ENCODE measurements at places on chromosomes 2 and 18. TPM values are rescaled to one million over a fixed set of nuclear protein-coding genes. Genes with fewer than 3 reads are reported as not detected.

CREB1 gene
- total RNA-seq: 21.6 TPM

NYAP2 gene
- total RNA-seq: not detected

PRKAG3 gene
- total RNA-seq: not detected

AQP12A gene
- not detected for total RNA-seq

HOXD3 gene
- not detected for total RNA-seq

NXPH2 gene
- total RNA-seq: not detected

TMEM169 gene
- total RNA-seq: 3.2 TPM

DRC1 gene
- total RNA-seq: not detected
